ENCODE measurements at places on chromosomes 3 and 15.

GRCh38 chr15:63157891-63158431, 684 bp upstream of the RPS27L start:
- DNase-seq, result no peak

DNA sequence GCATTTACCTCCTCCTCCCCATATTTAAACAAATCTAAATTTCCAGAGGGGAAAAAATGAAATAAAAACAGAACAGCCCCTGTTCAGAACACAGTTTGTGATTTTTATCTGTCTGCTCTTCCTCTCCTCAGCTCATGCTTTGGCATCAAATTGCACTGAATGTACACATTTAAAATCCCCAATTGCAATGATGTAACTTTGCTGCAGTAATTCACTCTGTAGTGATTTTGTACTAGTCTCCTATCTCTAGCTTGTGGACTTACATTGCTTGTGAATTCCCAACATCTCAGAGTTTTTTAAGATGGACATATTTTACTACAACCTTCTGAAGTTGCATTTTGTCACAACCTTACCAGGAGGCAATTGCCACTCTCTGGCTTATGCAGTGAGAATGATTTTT, 81.6 kb upstream of the ROBO2 start:
- no peak for DNase-seq

DNA sequence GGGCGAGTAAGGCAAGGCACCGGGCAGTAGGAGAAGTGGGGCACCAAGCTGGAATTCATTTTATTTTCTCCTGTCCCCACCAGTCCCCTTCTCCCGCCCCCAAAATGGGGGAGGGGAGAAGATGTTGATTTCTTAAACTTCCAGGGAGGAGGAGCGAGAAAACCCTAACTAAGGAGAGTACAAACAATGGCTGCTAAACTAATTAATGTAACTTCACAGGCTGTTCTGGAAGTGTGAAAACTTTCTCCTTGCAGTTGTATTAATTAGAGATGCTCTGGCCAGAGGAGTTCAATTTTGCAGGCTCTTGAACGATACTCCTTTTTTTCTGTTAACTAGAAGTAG, 11.5 kb downstream of the ZIC4 start:
- no peak for DNase-seq

DNA sequence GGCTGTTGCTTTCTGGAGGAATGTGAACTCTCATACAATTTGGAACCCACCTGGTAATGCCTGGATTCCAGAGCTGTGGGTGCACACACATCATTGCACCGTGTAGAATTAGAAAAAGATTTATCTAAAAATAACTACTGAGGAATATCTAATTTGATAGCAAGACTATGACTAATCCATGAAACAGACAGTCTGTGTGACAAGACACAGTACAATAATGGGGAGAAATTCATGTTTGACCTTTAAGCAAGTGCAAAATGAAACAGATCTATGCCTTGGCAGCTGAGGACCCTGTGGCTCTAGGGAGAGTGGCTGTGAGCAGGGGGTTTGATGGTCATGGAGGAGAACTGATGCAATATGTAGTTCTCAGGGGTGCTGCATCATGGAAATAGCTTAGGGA, 7.9 kb upstream of the DOCK3 start:
- no peak for DNase-seq

GRCh38 chr3:184757022-184757651, 45.3 kb upstream of the MAGEF1 start:
- DNase-seq, result no peak

- no peak for DNase-seq
Measured at GRCh38 chr3:134441321-134441720, 44.5 kb downstream of the ANAPC13 start.

GRCh38 chr3:127328421-127328820, 40.6 kb upstream of the PRR20G start:
- no peak for DNase-seq

DNA sequence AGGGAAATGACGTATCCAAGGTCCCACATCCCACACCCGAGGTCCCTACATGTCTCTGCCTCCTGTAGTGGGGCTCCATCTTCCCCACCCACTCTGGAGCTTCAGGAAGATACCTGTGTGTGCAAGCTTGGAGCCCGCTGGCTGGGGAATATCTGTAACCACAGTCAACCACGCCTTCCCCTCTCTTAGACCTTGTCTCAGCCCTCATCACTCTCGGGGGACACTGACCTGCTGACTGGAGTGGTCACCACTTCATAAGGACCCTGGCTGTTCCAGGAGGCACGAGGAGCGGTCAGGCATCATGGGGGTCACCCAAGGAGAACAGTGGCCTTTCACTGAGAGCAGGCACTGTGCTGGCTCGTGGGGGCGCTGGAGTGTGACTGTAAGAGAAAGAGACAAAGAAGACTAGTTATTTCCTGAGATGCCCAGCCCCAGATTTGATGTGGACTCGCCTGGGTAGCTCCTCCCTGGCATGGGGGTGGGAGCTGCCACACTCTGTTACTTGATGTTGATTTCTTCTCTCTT, 48.6 kb downstream of the CTXND1 start:
- no peak for DNase-seq

GRCh38 chr15:26686547-26687187, 86.2 kb downstream of the GABRB3 start:
- no peak for DNase-seq

DNA sequence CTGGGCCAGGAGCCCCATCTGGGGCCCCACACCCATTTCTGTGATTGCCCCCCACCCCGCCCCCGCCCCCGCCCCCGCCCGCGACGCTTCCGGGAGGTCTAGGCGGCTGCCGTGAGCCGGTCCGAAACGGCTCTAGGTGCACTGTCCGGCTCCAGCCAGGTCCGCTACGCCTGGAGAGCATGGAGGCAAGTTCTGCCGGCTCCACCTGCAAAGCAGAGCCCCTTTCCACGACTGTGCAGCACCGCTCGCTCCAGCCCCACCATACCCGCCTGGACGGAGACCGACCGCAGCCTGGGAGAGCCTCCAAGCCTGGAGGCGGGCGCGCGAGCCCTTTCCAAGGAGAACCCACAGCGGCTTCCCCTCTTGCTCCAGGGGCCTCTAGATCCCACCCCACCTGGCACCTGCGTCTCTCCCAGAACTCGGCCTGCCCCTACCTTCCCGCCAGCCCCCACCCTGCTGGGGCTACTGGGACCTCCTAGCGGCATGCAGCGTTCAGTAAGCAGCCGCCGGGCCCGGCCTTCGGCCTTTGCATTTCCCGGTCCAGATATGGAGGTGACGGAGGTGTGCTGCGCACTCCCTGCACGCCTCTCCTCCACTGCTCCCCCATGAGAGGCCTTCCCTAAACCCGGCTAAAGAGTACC, 66.2 kb downstream of the KLF13 start:
- DNase-seq, result no peak

GRCh38 chr3:33869977-33870376, 71.5 kb downstream of the PDCD6IP start:
- DNase-seq, result no peak

GRCh38 chr3:125310623-125311081, 64.5 kb downstream of the ZNF148 start:
- DNase-seq, result no peak

DNA sequence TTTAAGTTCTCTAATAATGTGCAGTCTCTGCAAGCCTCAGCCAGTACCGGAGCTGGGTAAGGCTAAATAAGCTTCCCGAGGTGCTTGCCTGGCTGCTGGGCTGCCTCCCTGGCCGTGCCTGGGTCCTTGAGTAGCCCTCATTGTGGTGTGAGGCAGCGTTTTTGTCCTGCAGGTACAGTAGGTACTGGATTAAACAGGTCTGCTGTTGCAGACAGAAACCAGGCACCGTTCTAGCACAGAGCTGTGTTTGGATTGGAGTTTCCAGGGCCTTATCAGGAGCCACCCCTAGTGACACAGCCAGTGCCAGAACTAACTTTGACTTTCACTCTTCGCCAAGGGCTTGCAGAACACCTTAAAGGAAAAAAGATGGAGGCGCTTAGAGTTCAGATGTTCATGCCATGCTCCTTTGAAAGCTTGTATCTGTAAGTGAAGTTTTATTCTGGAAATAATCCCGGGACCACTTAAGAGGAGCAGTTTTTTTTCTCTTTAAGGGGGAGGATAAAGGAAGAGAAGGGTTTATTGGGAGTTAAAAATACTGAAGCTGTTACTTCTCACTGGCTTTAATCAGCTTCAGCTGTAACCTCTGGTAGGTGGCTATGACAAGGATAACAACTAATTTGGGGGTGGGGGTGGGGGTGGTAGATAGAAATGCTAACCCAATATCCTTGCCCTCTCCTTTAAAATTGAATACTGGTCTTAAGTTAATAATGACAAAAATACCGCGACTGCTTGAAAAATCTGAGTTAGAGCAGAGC, 126.8 kb downstream of the MITF start:
- DNase-seq, result no peak

DNA sequence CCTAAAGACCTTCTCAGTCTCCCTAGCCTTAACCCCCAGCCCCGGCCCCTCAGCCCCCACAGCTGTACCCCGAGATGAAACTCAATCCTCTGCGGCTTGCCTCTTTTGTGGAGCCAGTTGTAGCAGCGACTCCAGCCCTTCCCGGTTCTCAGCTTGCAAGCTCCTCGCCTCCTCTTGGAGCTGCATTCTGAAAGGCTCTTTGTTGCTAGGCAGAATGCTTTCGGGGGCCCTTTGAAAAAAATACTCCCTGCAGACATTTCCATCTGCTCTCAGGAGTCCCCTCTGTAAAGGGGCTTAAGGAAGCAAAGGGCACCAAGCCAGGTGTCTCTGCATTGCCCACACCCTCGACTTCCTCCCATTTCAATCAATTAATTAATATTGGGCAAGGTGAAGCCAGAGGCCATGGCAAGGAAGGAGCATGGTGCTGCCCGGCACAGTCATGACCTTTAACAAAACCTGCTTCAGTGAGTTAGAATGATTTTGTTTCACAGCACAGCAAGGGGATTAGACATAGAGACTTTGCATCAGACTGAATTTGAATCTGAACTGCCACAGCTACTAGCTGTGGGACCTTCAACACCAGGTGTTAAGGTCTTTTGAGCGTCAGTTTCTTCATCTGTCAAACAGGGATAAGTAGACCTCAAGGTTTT, 65.5 kb downstream of the SRGAP3 start:
- DNase-seq, result no peak

- DNase-seq, result no peak
Measured at GRCh38 chr3:72437661-72438406, 410.4 kb downstream of the SHQ1 start.

DNA sequence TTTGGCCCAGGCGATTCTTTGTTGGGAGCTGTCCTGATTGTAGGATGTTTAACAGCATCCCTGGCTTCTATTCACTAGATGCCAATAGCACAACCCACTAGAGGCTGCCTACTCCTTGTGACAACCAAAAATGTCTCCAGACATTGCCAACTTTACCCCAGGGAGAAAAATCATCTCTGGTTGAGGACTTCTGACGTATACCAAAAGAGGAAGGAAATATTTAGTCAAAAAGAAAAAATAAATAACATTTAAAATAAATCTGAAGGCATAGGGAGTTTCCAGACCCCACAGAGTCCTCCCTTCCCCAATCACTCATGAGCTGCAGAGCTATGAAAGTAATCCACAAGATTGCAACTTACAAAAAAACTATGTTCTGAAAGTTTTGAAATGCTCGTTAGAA, 61.0 kb downstream of the MECOM start:
- no peak for DNase-seq

DNA sequence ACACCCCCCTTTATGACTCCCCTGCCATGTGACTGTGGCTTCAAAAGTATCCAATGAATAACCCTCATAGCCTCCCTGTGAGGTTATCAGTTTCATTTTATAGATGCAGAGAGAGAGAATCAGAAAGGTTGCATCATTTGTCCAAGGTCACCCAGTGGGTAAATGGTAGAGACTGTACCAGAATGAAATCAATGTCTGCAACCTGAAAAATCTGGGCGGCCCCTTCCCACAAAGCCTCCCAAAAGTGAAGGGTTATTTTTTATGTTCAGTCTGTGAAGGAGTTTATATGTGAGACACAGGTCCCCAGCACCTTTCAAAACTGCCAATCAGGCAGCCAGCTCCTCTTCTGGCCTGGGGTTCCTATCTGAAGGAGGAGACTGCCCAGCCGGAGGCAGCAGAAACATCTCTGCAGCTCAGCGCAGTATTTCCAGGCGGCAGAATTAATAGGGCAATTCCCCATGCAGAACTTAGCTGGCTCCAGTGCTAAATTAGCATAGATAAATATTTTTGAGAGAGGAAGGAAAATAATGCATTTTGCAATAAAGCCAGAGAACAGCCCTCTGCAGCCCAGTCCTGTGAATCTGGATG, 130.8 kb upstream of the PRR20G start:
- peak; percentile 73 for DNase-seq

DNA sequence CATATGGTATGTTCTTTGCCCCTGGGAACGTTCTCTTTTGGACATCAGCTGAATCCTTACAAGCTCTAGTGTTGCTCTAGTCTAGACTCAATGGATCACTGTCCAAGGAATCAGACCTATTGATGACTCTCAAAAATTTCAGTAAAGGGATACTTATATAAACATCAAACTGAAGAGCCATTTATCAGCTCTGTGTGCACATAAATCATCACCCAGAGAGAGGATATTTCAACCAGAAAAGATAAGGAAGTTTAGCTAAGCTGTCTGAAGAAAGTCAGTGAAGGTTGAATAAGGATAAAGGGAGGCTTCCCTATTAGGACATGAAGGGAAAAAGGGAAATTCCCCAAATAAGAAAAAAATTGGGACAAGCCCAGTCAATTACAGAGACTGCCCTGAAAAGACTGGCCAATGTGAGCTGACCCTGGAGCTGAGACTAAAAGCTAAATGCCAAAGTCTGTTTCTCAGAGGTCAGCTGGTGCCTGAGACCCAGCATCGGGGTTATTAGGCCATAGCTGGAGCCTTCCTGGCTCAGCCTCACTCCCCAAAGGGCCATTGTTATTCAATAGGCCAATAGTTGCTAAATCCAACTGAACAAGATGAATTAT, 424.1 kb upstream of the THBS1 start:
- DNase-seq, result no peak

GRCh38 chr3:19632099-19633074, 301.6 kb downstream of the EFHB start:
- no peak for DNase-seq

All from NCI-H187 treated with DMSO at 0.1 percent for 48 hours (cell line).